ENCODE measurements at places on chromosomes 6 and 20.

DNA sequence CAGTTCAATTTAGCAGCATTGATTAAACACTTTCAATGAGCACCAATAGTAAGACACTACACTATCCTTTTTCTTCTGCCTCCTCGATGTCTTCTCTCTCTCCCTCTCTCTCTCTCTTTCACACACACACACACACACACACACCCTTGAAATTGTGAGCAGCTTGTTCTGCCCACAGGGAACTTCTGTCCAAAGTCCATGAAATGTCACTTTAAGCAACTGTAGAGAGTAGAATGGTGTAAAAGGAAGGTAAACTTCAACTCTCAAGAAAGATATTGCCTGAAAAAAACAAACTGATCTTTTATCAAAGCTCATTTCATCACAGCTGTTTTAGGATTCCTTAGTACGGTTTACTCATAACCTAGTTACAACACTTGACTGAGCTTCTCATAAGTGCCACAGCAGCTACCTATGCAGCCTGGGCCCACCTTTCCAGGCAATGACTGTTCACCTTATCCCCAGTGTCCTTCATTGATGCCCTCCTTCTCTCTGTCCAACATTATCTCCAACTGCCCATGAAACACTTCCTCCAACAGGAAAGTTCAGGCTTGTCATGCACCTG lies 107.0 kb downstream of the TNFRSF21 start:
- no peak for DNase-seq

DNA sequence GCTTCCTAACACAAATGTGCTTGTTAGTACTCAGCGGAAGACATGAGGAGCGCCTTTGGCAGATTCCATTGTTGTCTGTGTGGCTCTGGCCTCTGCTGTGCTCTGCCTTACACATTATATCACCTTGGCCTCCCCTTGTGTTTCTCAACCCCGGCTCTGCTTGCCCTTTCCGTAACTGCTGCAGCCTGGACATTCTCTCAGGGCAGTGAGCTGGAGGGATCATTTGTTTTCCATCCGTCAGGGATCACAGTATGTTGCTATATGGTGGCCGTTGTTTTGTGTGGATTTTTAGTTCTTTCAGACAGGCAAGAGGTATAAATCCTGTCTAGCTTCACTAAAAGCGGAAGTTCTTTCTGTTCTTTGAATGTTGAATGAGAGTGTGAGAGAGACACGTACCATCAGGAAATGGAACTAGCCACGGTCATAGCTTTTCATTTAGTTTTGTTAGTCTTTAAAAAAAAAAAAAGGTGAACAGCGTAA lies 175.1 kb downstream of the JARID2 start:
- no peak for DNase-seq

DNA sequence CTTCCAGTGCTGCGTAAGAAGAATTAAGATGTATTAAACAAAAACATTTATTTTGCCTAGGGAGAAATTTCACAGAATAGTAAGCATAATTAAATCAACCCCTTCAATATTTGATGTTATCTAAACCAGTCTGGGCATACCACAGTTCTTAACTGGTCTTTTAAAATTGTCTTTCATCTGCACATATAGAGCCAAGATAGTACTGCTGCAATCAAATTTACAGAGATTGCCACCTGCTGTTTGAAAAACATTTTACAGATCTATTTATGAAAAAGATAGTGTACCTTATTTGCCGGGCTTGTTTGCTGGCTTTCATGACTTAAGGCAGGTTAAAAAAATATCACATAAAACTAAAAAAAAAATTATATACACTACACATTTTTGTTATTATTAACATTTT lies 323.2 kb downstream of the ADGRB3 start:
- DNase-seq: no peak

DNA sequence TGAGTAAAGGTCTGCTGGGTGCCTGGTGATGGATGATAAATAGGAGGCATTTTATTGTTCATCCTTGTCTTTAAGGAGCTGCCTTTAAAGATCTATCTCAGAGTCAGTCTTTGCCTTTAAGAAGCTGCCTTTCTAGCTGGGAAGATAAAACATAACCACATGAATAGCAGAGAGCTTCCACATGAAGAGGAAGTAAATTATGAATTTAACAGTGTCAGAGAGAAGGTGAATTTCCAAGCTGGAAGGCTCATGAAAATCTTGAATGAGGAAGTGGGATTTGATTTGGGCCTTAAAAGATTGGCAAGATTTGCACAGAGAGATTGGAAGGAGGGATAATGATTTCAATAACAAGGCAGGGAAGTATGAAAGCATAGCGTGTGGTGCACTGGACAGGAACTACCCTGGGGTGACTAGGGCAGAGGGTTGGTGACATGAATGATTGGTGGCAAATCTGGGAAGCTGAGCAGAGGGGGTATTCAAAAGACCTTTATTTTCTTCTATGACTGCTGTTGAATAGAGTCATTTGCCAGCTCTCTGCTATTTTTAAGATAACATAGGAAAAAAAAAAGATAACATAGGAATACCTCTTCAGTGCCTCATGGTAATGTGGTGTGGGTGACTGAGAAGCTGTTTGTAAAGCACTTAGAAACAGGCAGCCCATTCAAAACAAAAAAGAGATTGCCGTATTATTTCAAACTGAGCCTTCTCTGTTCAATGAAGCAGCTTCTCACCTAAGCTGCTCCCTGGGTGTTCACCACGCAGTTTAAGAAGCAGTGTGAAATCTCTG lies 591.6 kb downstream of the PKHD1 start:
- DNase-seq: no peak

DNA sequence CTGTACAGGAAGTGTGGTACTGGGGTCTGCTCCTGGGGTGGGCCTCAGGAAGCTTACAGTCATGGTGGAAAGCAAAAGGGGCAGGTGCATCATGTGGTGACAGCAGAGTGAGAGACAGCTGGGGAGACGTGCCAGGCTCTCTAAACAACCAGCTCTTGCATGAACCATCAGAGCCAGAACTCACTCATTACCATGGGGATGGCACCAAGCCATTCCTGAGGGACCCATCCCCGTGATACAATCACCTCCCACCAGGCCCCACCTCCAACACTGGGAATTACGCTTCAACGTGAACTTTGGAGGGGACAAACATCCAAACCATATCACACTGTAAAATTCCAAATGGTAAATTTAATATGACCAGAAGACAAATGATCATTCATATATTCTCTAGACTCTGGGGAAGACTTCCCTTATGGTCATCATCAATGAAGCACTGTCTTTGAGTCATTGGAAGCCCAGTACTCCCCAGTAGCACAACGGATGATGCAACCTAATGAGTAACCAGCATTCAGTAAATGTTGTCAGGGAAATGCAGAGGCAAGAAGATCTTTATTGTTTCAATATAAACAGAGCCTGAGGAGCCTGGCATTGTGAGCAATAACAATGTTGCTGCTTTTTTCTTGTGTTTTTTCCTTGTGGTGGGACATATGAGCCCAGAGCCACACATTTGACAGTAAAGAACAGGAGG lies 48.2 kb upstream of the RALY start:
- DNase-seq: peak; percentile 12

DNA sequence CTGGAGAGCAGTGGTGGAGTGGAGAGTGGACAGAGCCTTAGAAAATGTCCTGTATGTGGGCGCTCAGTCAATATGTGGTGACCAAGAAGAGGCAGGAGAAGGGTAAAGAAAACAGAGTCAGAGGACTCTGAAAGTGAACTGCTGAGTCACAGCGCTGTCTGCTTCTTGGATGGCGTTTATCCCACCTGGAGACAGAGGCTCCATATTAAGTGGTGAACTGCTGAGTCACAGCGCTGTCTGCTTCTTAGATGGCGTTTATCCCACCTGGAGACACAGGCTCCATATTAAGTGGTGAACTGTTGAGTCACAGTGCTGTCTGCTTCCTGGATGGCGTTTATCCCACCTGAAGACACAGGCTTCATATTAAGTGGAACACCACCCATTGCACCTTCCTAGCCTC lies 119.3 kb upstream of the RALGAPA2 start:
- DNase-seq: no peak

DNA sequence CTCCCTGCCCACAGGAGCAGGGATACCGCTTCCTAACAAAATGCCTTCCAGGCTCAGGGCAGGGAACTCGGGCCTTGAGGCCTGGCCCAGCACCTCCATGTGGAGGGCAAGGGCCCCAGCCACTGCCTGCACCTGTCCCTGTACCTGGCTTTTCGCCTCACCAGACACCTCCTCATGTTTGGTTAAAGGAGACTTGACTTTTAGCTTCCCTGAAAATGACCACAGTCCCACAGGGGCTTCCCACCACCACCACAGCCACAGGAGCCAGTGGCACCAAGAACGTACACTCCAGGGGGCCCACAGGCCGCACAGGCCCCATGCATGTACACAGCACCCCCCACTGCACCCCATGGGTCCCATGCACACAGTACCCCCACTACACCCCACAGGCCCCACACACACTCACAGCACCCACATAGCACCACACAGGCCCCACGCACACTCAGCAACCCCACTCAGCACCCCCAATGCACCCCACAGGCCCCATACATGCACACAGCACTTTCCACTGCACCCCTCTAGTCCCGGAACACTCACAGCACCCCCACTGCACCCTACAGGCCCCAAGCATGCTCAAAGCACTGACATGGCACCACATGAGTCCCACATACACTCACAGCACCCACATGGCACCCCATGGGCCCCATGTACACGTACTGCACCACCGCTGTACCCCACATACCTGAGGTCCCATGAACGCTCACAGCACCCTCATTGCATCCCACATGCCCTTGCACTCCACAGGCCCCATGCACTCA lies 86.5 kb downstream of the GINS1 start:
- no peak for DNase-seq

GRCh38 chr6:4853349-4853748 lies 77.1 kb downstream of the CDYL start:
- DNase-seq: no peak

DNA sequence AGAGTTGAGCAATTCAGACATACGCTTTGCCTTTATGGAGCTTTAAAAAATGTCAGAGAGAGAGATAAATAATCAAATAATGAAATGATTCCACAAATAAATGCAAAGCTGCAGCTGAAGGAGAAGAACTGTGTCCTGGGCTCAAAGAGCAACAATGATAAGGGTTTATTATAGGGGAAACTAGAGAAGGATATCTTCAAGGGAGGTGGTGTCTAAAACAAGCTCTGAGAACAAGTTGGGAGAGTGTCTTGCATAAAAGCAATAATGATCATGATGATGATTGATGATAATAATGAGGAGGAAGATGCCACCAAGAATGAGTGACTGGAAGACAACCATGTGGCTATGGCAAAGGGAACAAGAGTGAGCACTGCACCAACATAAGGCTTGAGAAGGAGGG lies 164.3 kb downstream of the KIF16B start:
- DNase-seq: no peak

DNA sequence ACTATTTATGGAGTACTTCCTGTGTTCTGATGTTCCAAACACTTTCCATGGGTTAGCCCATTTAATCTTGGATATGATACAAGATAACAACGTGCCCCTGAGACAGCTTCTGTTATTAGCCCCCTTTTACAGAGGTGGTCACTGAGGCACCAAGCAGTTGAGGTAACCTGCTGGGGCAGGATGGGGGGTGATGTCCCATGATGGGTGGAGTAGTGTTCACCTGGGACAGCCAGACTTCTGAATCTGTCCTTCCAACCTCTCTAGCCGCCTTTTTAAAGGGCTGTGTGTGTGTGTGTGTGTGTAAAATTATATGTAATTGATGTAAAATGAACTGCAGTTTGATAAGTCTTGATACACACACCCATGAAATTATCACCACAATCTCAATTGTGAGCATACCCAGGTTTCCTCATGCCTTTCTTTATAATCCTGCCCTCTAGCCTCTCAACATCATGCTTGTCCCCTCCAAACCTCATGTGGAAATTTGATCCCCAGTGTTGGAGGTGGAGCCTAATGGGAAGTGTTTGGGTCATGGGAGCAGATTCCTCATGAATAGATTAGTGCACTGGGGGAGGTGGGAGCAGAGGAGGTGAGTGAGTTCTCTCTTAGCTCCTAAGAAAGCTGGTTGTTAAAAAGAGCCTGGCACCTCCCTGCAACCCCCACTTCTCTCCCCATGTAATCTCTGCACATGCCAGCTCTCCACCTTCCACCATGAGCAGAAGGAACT lies 39.2 kb downstream of the PLAGL2 start:
- DNase-seq: no peak

DNA sequence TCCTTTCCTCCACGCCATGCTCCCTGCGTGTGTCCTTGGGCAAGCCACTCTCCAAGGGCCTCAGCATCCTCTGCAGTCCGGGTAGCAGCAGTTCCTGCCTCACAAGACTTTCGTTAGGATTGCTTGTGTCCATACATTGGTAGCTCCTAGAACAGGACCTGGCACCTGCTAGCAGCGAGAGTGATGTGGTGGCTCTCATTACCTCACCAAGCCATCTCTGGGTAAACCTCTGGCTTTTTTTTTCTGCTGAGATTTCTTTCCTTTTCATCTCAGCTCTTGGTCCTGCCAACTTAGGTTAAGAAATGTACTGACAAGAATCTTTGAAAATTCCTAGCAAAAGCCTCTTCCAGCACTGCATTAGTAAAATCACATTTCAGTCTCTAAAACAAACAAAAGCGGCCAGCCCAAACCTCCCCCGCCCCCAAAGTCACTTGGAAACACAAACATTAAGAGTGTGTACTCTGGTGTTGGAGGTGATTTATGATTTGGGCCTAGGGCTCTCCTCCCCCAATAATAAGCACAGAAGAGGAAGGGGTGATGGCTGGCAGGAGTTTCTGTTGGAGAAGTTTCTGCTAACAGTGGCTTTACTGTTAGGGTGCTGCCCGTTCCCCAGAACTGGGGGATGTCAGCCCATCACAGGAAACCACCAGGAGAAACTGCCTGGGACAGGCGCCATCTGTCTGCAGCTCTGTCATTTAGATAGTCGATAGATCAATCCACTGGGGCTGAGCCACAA lies 199.2 kb downstream of the CD83 start:
- no peak for DNase-seq

DNA sequence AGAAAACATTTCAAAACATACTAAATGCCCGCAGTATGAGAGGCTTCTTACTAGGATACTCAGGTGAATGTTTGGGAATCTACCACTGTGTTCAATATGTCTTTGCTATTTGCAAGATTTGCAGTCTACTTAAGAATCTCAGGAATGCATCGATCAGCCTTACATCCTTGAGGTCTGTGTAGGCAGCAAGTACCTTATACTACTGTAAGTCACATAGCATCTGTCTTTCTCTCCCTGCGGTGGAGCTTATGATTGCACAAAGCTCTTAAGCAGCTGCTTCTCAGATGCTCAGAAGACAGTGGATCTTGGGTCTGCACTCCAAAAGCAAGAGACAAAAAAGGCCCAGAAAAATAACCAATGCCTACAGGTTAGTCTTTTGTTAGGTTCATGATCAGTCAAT lies 21.4 kb downstream of the PCSK2 start:
- no peak for DNase-seq

DNA sequence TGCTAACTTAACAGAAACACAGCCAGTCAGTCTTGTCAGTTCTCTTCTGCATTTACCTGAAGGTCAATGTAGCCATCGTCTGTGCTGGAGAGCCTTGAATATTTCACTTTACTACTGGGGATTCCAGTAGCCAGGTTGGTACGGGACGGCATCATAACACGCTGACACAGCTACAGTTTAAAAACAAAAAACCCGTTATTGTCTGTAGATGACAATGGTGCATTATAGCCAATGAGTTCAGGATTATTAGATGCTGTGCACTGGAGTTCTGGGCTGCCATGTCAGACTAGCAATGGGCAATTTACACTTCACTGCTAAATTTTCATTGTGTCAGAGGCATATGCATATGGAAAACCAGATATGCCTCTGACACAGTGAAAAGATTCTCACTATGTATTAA lies 10.5 kb downstream of the PCNA start:
- DNase-seq: no peak

GRCh38 chr6:109445382-109445781 lies 4.9 kb downstream of the SMPD2 start:
- no peak for DNase-seq

- no peak for DNase-seq
These were observed 1082.0 kb downstream of the KHDRBS2 start for GRCh38 chr6:61203966-61204496.

All from RCC 7860 (cell line).